ENCODE measurements at places on chromosomes 12 and 14. TPM values are rescaled to one million over a fixed set of nuclear protein-coding genes. Genes with fewer than 3 reads are reported as not detected.

- peaks cover 40% of the 10 kb centered on the region for H3K27me3 ChIP-seq
- no peak overlapping the region for H3K27ac ChIP-seq
Observed at GRCh38 chr12:55633151-55633550, 3.5 kb upstream of the OR10P1 start.

DNA sequence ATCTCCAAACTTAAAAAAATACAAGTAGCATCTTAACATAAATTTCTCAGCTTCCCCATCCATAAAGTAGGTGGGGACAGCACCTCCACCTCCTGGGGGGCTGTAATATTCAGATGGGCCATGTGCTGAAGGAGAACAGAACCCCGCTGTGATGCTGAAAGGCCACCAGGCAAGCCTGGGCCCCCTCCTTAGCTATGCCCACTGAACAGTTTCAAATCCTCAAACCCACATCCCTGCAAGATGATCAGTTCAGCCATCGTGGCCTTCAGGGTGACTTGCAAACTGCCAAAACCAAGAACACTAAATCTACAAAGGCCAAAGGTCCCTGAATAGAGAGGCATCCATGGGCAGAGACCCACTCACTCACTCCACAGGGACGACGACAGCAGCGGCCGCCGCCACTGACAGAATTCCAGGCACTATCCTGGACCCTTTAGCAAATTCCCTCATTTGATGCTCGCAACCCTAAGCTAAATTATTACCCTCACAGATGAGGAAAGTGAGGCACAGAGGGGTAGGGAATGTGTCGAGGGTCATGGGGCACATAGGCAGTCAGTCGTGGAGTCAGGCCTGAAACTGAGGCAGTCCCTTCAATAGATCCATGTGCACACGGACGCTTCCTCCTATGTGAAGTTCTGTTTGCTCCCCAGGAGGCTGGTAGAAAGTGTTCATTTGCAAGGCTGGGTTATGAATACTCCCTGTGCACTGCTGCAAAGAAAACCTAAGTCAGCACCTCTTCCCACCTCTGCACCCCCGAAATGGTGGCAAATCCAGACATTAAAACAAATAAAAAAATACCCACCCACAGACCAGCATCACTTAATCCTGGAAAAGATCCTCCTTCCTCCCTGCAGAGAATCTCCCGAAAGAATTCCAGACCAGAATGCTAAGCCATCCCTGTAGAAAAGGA is 5.9 kb downstream of the ITPK1 start:
- H3K36me3 ChIP-seq, result no peaks in the 10 kb centered on the region
- peaks cover 18% of the 10 kb centered on the region for H3K4me1 ChIP-seq
- H3K4me3 ChIP-seq, result no peak overlapping the region
- DNase-seq, result no peak

DNA sequence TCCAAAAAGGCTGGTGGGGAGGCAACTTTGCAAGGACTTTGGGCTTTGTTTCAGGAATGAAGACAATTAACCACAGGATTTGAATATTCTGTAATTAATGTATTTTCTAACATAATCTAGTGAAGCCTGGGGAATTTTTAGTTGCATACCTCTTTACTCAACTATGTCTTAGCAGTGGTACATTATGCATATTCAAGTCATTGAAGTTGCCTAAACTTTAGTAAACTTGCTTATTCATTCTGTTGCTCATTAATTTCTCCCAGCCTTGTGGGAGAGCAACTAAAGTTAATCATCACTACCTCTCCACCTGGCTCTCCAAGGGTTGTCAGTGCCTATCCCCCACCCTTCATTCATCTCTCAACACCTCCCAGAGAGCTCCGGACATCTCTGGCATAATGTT is 54.2 kb downstream of the IFNG-AS1 start:
- H3K27ac ChIP-seq, result no peak overlapping the region
- no peaks in the 10 kb centered on the region for H3K27me3 ChIP-seq
- no peaks in the 10 kb centered on the region for H3K36me3 ChIP-seq
- H3K4me3 ChIP-seq, result no peak overlapping the region
- no peak for DNase-seq
- no peaks in the 10 kb centered on the region for H3K4me1 ChIP-seq

DNA sequence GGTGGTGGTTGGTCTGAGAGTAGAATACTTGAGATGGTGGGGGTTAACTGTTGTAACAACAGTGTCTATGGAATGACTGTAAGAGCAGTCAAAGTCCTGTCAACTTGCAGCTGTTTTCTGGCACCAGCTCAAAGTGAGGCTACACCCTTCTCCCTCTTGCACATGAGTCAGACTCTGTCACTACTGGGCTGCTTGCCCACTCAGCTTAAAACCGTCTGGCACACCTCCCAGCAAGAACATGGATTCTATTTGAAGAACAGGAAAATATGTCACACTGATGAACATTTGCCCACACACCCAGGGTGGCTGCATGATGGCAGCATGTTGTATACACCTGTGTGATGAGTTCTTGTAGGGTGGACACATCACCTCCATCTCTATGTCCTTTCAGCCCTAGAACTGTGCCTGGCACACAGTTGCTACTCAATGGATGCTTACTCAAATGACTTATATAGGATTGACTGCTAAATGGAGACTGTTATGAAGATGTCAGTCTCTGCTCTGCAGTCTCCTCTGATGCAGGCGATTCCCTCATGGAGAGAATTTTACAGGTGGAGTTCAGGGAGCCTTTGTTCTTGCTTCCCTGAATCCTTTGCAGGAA is 19.3 kb upstream of the SERPINA6 start:
- no peaks in the 10 kb centered on the region for H3K36me3 ChIP-seq
- peak overlapping the region; percentile 72 for H3K27ac ChIP-seq
- H3K27me3 ChIP-seq, result no peaks in the 10 kb centered on the region
- peak; percentile 93 for DNase-seq
- peak overlapping the region; percentile 29 for H3K4me3 ChIP-seq
- peaks cover 33% of the 10 kb centered on the region for H3K4me1 ChIP-seq

DNA sequence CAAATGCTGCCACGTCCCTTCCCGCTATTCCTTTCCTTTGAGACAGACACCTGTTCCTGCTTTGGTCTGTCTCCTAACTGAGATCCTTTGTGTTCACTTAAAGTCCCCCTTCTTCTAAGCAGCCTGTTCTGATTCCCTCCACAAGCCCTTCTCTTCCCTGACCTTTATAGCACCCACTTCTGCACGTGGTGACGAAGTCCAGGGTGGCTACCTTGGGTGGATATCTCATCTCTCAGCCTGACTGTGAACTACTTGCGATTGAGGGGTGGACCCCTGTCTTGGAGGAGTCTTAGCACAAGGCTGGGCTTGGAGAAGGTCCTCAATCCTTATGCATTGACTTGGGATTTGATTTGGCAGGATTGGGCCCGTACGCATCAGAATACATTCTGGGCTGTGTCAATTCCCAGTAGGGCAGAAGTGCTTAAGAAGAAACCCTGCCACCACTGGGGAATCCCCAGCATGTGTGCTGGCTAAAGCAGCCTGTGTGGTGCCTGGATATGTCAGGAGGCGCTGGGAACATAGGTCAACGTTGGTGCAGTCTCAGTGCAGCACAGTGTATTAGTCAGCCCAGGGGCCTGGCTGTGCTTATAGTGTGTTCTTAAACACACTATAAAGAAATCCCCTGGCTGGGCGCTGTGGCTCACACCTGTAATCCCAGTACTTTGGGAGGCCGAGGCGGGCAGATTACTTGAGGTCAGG is 23.6 kb downstream of the KRT80 start:
- DNase-seq, result peak; percentile 76
- no peak overlapping the region for H3K27ac ChIP-seq
- no peaks in the 10 kb centered on the region for H3K27me3 ChIP-seq
- no peak overlapping the region for H3K4me3 ChIP-seq
- H3K4me1 ChIP-seq, result peaks cover 21% of the 10 kb centered on the region

GRCh38 chr12:4603421-4603820 is 41.4 kb downstream of the DYRK4 start:
- no peak for DNase-seq
- H3K4me1 ChIP-seq, result peaks cover 7% of the 10 kb centered on the region
- no peak overlapping the region for H3K4me3 ChIP-seq
- no peak overlapping the region for H3K27ac ChIP-seq

- no peak for DNase-seq
- H3K4me1 ChIP-seq, result no peaks in the 10 kb centered on the region
- no peak overlapping the region for H3K27ac ChIP-seq
- no peaks in the 10 kb centered on the region for H3K27me3 ChIP-seq
- no peaks in the 10 kb centered on the region for H3K36me3 ChIP-seq
Observed at GRCh38 chr12:5226581-5226980, 182.9 kb downstream of the KCNA5 start.

DNA sequence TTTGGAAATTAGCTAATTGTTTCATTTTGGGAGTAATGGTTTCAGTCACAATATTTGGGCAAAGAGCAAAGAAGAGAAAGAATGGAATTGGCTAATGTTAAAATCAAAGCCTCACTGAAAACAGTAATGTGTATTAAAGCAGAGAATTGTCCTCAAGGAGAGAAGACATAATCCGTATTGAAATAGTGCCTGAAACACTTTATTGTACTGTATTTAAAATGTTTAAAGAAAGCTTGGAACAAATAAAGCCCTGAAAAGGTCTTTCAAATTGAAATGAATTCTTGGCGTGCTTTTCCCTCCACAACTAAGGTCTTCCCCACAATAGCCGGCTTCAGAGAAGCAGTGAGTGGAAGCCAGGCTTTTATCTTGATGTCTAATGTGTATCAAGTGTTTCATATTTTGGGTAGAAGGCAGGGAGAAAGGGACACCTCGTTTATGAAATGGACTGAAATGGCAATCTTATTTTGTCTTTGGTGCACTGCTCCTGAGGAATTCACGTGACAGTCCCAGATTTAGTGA is 212.9 kb upstream of the CRY1 start:
- H3K27me3 ChIP-seq, result peaks cover 14% of the 10 kb centered on the region
- H3K4me3 ChIP-seq, result no peak overlapping the region
- H3K27ac ChIP-seq, result no peak overlapping the region
- no peaks in the 10 kb centered on the region for H3K4me1 ChIP-seq

DNA sequence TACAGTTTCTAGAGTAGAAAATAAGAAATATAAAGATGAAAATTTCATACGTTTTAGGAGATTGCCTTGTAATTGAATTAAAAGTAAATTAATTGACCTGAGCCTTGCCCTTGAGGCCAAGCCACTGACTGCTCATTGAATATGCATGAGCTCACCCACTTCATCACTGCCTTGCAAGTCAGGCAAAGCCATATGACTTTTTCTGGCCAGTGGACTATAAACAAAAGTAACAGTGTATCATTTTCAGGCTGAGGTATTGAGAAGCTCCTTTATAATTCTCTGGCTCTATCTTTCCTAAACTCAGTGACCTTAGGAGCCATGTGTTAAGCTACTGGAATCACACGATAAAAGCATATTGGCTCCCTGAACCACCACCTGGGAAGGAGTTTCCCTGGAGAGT is 369.3 kb downstream of the NUAK1 start:
- H3K27ac ChIP-seq, result no peak overlapping the region
- H3K27me3 ChIP-seq, result peaks cover 4% of the 10 kb centered on the region
- H3K4me1 ChIP-seq, result no peaks in the 10 kb centered on the region
- H3K4me3 ChIP-seq, result no peak overlapping the region
- no peak for DNase-seq

DNA sequence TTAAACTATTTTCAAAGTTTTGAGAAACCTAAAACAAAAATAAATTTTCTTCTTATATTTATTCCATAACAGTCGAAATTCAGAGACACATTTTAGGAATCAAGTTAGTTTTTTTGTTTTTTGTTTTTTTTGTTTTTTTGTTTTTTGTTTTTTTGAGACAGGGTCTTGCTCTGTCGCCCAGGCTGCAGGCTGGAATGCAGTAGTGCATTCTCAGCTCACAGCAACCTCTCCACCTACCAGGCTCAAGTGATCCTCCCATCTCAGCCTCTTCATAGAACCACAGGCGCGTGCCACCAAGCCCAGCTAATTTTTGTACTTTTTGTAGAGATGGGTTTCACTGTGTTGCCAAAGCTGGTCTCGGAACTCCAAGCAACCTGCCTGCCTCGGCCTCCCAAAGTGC is 18.5 kb upstream of the DNAAF2 start:
- H3K27ac ChIP-seq, result no peak overlapping the region
- H3K4me1 ChIP-seq, result no peaks in the 10 kb centered on the region
- no peak for DNase-seq
- H3K36me3 ChIP-seq, result no peaks in the 10 kb centered on the region
- no peaks in the 10 kb centered on the region for H3K27me3 ChIP-seq
- no peak overlapping the region for H3K4me3 ChIP-seq

DNA sequence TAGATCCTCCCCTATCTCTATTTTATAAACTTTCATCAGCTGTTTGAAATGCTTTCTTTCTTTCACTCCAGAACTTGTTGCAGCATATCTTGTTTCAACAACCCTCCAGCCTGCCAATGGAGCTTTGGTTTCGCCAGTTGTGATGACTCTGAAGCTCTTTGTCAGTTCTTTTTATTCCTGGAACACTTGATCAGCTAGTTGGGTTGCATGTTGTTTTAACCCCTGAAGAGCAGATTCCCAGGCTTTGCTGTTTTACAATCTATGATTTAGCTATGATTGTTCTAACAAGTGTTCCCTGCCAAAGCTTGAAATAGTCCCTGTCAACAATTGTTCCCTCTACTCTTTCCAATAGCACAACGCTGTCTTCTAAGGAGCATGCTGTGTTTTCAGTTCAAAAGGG is 50.6 kb upstream of the FUT8 start:
- DNase-seq, result peak; percentile 63
- peaks cover 4% of the 10 kb centered on the region for H3K4me1 ChIP-seq
- H3K36me3 ChIP-seq, result no peaks in the 10 kb centered on the region
- no peaks in the 10 kb centered on the region for H3K27me3 ChIP-seq

- DNase-seq, result no peak
- H3K27me3 ChIP-seq, result no peaks in the 10 kb centered on the region
- H3K27ac ChIP-seq, result no peak overlapping the region
- H3K4me3 ChIP-seq, result no peak overlapping the region
Observed at GRCh38 chr12:69045430-69045829, 112.5 kb upstream of the CPM start.

- H3K4me3 ChIP-seq, result no peak overlapping the region
- H3K27ac ChIP-seq, result no peak overlapping the region
- peaks cover 32% of the 10 kb centered on the region for H3K27me3 ChIP-seq
Observed at GRCh38 chr14:92925446-92925845, 2.5 kb downstream of the CHGA start.

The CLMN gene
- 1.1 TPM for total RNA-seq

The MORN3 gene
- 1.4 TPM for total RNA-seq

The CCNK gene
- total RNA-seq, result 28.6 TPM

Data from osteoblast (primary cell).